ENCODE measurements at places on chromosomes 11 and 22.

DNA sequence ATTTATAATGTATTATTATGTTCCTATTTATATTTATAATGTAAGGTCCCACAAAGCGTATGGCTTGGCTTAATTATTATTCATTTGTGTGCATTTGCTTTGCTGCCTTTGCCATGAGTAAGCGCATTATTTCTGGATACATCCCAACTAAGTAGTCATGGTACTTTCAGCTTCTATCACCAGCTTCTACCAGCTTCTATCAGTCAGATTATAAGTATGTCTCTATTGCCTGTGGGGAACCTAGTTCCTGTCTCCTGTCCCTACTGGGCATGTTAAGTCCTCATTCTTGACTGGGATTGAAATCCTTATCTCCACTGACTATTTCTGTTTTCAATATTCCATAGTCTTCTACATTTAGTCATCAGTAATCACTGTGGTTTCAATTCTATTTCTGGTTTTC, 33.5 kb upstream of the OR10W1 start:
- no peak for DNase-seq

DNA sequence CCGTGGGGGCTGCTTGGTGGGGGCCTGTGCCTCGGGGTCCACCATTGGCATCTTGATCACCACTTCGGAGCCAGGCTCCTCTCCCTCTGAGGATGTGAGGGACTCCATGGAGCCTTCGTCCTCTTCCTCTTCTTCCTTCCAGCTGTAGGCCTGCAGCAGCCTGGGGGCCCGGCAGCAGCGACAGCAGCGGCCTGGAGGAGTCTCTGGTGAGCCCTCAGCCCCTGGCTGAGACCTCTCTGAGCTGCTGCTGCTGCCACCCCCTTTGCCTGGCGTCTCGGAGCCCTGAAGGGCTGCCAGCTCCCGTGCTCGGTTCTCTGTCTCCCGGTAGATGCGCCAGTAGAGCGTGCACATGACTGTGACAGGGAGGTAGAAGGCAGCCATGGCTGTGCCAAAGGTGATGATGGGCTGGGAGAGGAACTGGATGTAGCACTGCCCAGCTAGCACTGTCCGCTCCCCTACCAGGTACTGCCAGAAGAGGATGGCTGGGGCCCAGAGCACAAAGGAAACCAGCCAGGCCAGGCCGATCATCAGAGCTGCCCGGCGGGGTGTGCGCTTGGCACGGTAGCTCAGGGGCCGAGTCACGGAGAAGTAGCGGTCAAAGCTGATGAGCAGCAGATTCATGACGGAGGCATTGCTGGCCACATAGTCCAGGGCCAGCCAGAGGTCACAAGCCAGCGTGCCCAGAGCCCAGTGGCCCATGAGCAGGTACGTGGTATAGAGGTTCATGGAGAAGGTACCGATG, 10.9 kb downstream of the CHRM1 start:
- no peak for DNase-seq

- no peak for DNase-seq
Observed at GRCh38 chr11:73185680-73186293, 32.3 kb upstream of the P2RY2 start.

GRCh38 chr11:63443714-63444113, 47.3 kb downstream of the PLAAT5 start:
- no peak for DNase-seq

- DNase-seq, result no peak
Observed at GRCh38 chr11:118634431-118635236, 27.2 kb downstream of the PHLDB1 start.

DNA sequence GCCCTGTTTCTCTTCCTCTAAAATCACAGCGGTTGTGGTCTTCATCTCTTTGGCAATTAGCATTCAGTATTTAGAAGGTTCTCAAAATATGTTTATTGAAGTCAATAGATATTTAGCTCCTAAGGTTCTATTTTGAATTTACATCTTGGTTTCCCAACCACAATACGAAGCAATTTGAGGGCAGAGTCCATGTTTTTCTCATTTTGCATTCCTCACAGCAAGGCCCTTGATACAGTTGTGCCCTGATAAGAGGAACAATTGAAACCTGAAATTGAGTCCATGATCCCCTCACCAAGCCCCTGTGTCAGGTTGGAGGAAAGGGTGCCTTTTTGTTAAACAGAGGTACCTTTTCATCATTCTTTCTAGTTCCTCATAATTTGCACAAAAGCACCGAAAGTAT, 131.5 kb downstream of the CCDC81 start:
- no peak for DNase-seq

GRCh38 chr22:38699784-38700183, 959 bp downstream of the JOSD1 start:
- DNase-seq, result no peak

DNA sequence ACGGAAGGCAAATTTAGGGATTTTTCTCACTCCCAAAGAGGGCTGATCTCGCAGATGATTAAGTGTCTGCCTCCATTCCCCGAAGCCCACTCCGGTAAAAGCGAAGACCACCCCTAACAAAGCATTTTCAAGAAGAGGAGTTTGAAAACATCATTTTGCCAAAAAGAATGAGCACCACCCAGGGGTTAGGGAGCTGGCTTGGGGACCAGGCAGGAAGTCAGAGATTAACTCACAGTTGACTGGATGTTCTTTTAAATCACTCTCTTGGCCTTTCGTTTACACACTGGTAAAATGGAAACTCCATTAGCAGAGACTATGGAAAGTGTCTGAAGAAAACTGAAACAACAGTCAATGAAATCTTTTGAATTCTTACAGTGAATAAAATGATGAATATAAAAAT, 7.9 kb upstream of the TRIM44 start:
- no peak for DNase-seq

DNA sequence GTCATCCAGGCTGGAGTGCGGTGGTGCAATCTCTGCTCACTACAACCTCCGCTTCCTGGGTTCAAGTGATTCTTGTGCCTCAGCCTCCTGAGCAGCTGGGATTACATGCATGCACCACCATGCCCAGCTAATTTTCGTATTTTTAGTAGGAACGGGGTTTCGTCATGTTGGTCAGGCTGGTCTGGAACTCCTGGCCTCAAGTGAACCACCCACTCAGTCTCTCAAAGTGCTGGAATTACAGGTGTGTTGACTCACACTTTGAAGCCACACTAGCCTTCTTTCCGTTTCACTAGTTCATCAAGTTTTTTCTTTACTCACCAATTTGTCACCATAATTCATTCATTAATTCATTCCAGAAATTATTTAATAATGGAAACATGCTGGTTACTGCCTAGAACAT, 298.4 kb upstream of the MTNR1B start:
- no peak for DNase-seq

DNA sequence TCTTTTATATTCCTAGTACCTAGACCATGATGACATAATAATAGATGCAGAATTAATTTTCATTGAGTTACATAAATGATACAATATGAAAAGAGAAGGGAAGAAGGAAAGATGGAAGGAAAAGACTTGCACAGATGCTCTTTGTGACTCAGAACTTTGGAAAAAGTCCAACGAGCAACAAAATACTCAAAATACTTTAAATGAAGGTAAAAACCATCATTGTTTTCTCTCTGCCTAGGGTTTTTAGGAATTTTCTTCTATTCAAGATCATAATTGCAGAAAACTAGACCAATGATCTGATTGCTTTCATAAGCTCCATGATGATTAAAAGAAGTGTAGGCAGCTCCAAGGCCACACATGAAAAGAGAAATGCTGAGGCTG, 276.9 kb downstream of the KIRREL3 start:
- no peak for DNase-seq

DNA sequence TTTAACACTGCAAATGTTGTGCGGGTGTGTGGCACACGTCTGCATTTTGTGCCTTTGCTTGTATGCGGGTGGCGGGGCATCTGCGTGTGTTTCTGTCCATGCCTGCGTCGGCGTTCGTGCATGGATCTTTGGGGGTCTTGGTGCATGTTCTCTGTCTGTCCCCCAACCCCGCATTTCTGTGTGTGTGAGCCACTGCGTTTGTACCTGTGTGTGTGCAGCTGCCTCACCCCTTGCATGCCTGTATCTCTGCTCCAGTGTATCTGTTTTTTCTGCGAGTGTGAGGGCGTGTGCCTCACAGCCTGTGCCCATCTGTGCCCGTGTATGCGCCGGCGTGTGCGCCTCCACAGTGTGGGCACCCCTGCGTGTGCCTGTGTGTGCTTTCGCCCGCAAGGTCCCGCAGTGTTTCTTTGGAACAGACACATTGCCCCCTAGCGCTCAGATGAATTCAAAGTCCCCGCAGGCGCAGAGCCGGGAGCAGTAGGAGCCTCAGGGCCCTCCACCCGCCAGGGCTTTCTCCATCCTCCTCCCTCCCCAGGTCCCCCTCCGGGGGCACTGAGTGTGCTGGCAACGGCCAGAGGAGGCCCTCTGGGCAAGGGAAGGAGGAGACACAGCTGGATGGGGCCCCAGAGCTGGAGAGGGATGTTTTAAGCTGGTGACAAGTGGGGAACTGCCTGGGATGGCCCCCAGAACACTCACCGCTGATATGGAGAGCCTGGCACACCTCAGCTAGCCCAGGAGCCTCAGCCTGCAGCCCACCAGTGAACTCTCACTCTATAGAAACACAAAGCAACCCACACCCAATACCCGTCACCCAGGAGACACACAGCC, 3.1 kb upstream of the MN1 start:
- DNase-seq, result no peak

DNA sequence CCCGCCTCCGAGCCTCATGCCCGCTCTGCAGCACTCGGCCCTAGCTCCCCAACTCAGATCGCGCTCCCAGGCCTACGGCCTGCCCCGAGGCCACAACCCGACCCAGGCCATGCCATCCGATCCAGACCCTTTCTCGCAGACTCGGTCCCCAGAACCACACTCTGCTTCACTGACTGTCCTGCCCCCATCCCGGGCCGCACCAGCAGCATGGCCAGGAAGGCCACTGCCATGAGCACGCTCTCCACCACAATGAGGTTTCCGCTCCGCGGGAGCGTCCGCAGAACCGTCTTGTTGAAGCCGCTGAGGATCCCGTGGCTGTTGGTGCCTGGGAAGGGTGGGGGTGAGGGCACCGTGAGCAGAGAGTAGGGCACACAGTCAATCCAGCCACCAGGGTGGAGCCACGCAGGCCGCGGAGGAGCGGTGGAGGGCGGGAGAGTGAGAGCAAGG, 6.4 kb downstream of the UNC93B1 start:
- DNase-seq, result no peak

GRCh38 chr22:27616033-27616432, 185.5 kb downstream of the MN1 start:
- DNase-seq, result no peak

- DNase-seq, result peak; percentile 79
Observed at GRCh38 chr22:42519525-42520401, at the start of gene RRP7A. Gene RRP7A (minus strand): TSS chr22:42519796. CDS start chr22:42519786, 10 bp downstream.

DNA sequence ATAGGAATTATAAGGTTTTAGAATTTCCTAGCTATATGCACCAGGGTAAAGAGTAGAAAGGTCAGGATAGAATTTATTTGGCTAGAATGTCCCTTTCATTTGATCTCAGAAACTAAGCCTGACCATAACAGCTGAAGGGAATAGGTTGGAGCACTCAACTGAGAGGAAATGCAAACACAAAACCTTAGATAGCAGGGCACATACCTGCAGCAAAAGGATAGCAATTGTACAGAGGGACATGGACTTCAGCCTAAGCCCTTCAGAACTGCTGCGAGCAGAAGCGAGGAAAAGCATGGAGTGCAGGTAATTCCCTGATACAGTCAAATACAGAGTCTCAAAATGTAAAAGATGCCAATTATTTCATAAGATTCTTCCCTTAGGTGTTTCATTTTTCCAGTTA, 211.0 kb upstream of the DDI1 start:
- no peak for DNase-seq

- no peak for DNase-seq
Observed at GRCh38 chr11:101718402-101718801, 134.6 kb upstream of the TRPC6 start.

DNA sequence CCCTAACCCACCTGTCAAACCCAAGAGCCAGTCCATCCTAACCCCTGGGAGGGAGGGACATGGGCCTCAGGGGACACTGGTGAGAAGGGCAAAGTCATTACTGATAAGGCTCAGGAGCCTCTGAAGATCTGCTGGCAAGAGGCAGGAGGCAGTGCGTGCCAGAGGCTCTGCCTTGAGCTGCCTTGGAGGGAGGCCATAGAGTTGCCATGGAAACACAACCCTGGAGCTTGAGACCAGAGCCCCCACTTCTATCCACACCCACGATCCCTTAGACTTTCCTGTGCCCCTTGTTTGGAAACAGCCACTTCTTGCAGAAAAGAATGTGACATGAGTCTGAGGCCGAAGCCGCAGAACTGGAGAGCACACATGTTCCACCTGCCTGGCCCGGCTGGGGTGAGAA, 89.7 kb upstream of the CSNK2A3 start:
- DNase-seq, result no peak

- DNase-seq, result no peak
Observed at GRCh38 chr22:23282089-23282501, 101.8 kb downstream of the BCR start.

DNA sequence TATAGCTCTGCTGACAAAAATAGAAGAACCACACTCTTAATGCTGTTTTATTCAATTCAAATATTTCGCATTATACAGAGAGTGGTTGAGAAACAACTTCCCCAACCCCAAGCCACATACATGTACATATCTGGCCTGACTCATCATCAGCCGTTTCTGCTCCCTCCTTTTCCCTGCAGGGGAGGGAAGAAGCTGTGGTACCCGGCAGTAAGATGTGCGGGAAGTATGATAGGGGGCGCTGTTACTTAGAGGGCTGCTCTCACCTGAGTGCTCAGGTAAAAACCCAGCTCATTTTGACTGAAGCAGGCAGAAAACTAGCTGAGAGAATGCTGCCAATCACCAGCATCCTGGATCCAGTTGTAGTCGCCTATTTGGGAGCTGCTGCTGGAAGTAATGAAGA, 85.5 kb downstream of the NELL1 start:
- no peak for DNase-seq

DNA sequence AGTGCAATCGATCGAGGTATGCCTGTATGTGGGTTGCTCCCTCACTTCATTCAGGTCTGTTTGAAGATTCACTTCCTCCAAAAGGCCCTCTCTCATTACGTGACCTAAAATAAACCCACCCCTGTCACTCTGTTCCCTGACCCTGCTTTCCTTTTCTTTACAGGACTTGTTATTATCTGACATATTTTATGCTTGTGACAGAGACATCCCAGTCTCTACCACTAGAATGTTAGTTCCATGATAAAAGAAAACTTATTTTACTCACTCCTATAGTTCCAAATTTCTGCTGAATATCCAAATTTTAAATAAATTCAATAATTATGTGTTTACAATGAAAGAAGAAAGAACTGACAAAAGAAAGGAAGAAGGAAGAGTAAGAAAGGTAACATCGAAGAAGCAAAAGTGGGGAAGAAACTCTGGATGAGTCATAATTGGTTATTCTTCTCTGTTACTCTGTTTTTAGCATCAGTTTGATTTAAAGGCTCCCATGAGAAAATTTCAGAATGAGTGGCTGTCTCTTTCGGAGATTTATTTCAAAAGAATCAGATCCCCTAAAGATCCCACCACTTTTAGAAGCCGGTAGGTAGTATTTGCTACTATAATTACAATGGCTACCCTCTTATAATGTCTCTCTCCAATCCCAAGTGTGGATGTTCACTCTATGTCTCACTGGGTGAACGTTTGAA, 33.5 kb downstream of the ENTHD1 start:
- DNase-seq, result no peak

- no peak for DNase-seq
Observed at GRCh38 chr11:76654298-76654851, 16.2 kb downstream of the LRRC32 start.

All from CD4-positive, alpha-beta memory T cell (primary cell).